Left cardiac atrium (tissue), 4 donors: ENCODE measurements at places on chromosomes 4 and X. TPM values are rescaled to one million over a fixed set of nuclear protein-coding genes. Genes with fewer than 3 reads are reported as not detected.

- no peak for DNase-seq
These were observed 2.9 kb downstream of the HDAC8 start for GRCh38 chrX:72569786-72570185.

Gene COX7B2
- total RNA-seq: not detected

DNA sequence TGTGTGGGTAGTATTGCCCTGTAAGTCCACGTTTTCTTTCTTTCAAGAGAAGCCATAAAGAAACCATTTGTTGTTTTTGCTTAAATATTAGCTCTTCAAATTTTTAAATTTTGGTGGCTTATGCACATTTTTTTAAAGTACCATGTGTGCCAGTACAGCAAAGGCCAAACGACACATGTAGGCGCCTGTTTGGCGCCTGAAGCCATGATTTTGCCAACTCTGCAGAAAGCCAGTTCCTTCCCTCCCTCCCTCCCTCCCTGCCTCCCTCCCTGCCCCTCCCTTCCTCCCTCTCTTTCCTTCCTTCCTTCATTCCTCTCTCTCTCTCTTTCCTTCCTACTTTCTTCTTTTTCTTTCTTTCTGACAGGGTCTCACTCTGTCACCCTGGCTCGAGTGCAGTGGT lies 65.9 kb upstream of the LIMCH1 start:
- DNase-seq: no peak

- no peak for DNase-seq
These were observed 6.7 kb downstream of the SLC7A11 start for GRCh38 chr4:138235419-138235952.

DNA sequence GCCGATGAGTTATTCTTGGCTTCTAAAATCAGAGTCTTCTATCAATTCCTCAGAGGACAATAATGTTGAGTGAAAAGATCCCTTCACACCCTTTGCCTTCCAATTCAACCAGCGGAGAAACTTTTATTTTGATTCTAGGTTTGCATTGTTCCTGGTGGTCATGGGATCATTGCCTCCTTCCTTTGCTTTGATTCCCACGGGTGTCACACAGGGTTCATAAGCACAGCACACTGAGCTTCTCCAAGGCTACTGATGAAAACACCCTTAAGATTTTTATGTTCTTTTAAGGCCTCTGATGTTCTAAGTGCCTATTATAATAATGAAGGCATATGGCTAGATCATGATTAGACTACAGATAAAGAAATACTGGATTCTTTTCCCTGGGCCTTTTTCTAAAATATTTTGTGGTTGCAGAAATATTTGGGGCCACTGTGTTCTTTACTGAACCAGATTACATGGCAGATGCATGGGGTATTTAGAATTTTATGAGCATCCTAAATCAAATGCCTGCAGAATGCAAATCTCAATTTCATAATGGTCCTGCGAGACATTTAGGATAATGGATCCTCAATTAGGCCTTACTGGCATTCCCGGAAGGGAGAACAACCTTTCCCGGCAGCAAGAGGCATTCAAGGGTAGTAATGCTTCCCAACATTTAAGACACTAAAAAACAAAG lies 43.9 kb upstream of the FGFBP2 start:
- no peak for DNase-seq

GRCh38 chr4:152691761-152692160 lies 12.0 kb upstream of the TMEM154 start:
- no peak for DNase-seq

GRCh38 chrX:39773923-39774773 lies 323.6 kb downstream of the BCOR start:
- no peak for DNase-seq

Gene POU4F2
- total RNA-seq: not detected

GRCh38 chr4:187666034-187666433 lies 329.5 kb upstream of the ZFP42 start:
- DNase-seq: no peak

DNA sequence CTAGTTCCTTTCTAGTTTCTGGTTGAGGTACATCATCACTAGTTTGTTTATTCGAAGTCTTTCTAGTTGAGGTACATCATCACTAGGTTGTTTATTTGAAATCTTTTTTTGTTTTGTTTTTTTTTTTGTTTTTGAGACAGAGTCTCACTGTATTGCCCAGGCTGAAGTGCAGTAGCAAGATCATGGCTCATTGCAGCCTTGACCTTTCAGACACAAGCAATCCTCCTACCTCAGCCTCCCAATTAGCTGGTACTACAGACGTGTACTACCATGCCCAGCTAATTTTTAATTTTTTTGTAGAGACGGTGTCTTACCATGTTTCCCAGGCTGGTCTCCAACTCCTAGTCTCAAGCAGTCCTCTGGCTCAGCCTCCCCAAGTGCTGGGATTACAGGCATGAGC lies 54.9 kb downstream of the CEP135 start:
- no peak for DNase-seq

DNA sequence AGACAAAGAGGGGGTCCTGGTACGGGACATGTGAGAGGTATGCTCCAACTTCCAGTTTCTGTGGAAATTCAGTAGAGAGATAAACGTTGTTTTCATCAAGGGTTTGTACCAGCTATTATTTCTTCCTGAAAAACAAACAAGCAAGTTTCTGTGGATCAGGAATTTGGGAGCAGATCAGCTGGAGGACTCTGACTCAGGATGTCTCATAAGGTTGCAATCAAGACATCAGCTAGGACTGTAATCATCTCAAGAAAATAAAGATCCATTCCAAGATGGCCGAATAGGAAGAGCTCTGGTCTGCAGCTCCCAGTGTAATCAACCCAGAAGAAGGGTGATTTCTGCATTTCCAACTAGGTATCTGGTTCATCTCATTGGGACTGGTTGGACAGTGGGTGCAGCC lies 23.5 kb upstream of the NFKB1 start:
- no peak for DNase-seq

Gene GPRIN3
- 5.7 TPM for total RNA-seq

Gene MAGEC3
- not detected for total RNA-seq

Gene GAB1
- total RNA-seq: 55.7 TPM

GRCh38 chr4:186061921-186062320 lies 7.0 kb upstream of the TLR3 start:
- DNase-seq: no peak

- peak; percentile 11 for DNase-seq
These were observed 275.5 kb downstream of the PPARGC1A start for GRCh38 chr4:23614284-23614892.

Gene CXCL3
- total RNA-seq: 0.88 TPM

DNA sequence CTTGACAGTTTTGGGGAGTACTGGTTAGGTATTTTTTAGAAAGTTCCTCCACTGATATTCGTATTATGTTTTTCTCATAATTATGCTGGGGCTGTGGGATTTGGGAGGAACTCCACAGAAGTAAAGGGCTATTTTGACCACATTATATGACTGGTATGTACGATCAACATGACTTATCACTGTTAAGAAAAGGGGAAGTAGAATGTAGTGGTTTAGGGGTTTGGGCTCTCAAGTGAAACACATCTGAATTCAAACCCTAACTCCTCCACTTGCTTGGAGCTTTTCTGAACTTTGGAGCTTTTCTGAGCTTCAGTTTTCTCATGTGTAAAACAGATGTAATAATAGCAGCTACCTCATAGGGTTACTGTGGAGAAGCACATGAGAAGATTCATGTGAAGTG lies 96.4 kb upstream of the C1GALT1C1 start:
- DNase-seq: no peak

Gene AFP
- not detected for total RNA-seq

DNA sequence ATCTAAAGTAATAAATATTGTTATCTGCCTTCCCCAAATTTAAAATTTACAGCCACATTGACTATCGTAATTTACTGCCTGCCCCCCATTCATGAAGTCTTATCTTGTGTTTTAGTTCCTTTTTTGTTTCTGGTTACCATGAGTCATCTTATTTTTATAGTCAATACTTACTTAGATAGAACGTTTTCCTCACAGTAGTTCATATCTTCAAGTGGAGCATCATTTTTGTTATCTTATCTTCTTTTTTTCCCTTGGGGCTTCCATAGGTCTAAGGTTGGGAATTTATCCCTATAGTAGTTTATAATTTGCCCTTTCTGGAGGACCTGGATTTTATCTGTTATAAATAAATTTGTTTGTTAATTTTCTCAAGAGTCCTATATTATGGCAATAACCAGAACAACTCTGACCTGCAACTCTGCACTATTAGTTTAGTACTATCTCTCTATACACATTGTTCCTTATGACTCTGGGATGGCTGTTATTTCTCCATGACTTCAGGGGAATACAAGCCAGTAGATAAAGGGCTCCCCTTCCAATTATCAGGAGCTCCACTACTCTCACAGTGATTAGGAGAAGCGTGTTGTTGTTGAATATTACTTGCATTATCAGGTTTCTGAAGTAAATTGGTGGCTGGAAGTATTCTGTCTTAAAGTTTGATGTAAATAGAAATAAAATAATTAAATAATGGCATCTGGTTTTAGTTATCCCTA lies 330.6 kb downstream of the GALNTL6 start:
- no peak for DNase-seq

GRCh38 chrX:41827886-41828285 lies 95.5 kb downstream of the CASK start:
- DNase-seq: no peak
